Inflammatory macrophage (primary cell): ENCODE measurements at places on chromosomes 4 and X.
A peak's percentile ranks its signal among the peaks of the same experiment; 100 is the strongest.

- DNase-seq = no peak
Measured at GRCh38 chr4:89741768-89742167, 95.2 kb downstream of the SNCA start.

DNA sequence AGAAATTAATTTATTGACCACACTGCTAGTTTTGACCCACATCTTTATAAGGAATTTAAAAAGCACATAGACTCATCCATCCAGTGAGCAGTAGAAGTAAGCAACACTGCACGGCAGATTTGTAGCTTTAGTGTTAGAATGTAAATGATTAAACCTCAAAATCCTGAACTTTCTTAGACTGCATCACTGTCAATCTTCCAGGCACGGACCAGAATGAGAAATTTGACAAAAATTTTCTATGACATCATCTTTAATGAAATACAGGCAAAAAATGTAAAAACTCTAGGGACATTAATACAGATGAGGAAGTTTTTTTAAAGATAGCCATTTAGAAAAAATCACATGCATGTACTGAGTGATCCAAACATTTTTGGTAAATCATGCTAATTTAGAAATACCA, 29.2 kb downstream of the NLGN4X start:
- no peak for DNase-seq

GRCh38 chr4:102537269-102537668, 36.1 kb downstream of the NFKB1 start:
- DNase-seq = no peak

GRCh38 chr4:7110546-7110945, 42.7 kb upstream of the GRPEL1 start:
- DNase-seq = no peak

GRCh38 chr4:168082379-168082778, 10.0 kb upstream of the ANXA10 start:
- DNase-seq = no peak

DNA sequence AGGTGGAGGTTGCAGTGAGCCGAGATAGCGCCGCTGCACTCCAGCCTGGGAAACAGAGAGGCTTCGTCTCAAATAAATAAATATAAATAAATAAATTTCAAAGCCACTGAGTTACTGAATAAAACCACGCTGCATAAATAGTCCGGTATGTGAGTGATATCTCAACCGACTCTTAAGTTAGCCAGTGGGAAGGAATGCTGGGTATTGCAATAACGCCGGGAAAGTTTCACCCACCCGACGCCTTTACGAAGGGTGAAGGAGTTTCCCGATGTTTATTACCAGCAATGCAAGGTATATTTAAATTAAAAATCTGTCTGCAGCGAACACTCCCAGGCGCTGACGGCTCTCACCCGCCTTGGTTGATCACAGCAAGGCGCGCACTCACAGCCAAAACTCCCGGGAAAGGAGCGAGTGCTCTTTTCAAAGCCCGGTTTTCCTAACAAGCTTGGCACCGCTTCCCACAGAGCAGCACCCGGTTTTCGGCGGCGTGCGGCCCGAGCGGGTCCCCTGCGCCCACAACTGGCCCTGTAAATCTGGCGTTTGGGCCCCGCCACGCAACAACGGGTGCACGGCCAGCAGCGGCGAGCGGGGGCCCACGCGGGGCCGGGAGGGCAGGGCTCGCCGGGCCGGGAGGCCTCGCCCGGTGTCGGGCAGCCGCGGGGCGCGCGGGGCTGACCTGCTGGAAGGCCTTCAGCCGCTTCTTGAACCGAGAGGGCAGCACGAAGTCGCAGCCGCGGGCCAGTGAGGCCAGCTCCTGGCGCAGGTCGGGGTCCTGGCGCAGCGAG, 13.7 kb downstream of the PPP2R3B start:
- no peak for DNase-seq

DNA sequence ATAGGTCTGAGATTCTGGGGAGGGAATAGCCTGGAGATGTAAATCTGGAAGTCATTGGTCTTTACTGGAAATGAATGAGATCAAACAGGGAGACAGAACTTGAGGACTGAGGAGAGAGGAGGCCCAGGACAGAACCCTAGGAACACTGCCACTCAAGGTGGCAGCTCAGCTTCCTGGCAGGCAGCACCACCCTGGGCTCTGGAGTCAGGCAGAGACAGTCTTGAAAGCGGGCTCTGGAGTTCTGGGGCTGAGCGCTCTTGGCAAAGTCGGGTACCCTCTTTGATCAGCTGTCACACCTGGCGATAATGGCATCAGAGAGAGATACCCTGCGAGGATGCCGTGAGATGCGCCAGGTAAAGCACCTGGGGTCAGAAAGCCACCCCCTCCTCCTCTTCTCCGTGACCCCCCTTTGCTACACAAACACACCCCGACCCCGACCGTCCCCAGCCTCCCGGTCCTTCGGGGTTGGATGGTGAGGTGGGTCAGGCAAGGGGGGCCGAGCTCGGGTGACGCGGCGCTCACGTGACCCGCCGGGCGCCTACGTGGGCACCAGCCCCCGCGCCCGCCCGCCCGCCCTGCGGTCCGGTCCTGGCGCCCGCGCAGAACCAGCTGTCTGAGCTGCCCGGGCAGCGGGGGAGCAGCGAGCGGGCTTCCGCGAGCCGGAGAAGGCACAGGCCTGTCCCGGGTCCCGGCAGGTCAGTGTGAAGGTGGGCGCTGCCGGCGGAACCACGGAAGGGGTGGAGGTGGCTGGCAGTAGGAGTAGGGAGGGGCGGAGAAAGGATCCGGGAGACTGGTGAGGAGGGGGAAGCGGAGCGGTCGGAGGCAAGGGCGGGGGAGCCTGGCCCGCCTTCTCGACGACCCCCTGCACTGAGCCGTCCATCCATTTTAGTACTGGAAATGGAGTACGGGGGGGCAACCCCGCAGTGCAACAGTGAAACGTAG, at the start of gene TCEAL3:
Gene TCEAL3, plus strand, starts transcription at position 600 of the 942 bp plus-strand sequence. CDS start 1,102 bp downstream, outside the sequence.
- peak; percentile 2 for DNase-seq

DNA sequence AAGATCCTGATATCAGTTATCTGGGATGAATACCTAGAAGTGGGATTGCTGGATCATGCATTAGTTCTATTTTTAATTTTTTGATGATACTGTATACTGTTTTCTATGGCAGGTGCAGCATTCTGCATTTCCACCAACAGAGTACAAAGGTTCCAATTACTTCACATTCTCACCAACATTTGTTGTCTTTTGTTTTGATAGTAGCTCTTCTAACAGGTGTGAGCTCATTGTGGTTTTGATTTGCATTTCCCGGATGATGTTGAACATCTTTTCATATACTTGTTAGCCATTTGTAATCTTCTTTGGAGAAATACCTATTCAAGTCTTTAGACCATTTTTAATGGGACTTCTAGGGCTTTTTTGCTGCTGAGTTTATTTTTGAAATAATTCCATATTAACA, 139.2 kb upstream of the AMOT start:
- DNase-seq = no peak

DNA sequence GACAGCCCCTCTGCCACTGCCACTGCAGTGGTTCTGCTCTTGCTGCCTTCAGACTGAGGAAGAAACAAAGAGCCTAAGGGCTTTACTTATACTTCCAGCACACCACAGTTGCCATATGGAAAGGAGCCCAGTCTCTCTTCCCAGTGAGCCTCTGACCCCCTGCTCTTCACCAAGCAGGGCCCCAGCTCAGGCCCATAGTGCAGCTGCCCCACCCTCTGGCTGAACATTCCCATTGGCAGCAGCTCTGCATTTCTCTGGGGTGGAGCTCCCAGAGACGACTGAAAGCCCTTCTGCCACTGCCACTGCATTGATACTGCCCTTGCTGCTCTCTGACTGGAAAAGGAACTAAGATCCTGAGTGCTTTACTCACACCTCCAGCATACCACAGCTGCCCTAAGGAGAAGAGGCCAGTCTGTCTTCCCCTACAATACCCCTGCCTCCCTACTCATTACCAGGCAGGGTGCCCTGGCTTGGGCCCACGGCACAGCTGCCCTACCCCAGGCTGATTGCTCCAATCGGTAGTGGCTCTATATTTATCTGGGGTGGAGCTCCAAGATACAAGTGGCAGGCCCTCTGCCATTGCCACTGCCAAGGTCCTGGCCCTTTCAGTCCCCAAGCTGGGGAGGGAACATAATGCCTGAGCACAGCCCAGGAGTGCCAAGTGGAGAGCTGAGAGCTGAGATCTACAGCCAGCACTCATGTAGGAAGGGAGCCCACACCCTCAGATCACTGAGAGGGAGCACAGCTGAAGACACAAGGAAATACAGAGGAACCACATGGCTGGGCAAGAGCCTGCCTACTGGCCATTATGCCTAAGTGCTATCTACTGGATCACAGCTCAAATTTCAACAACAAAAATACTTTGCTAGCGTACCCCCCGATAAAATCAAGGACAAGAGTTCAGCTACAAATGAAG, 36.0 kb downstream of the AWAT2 start:
- DNase-seq = no peak

DNA sequence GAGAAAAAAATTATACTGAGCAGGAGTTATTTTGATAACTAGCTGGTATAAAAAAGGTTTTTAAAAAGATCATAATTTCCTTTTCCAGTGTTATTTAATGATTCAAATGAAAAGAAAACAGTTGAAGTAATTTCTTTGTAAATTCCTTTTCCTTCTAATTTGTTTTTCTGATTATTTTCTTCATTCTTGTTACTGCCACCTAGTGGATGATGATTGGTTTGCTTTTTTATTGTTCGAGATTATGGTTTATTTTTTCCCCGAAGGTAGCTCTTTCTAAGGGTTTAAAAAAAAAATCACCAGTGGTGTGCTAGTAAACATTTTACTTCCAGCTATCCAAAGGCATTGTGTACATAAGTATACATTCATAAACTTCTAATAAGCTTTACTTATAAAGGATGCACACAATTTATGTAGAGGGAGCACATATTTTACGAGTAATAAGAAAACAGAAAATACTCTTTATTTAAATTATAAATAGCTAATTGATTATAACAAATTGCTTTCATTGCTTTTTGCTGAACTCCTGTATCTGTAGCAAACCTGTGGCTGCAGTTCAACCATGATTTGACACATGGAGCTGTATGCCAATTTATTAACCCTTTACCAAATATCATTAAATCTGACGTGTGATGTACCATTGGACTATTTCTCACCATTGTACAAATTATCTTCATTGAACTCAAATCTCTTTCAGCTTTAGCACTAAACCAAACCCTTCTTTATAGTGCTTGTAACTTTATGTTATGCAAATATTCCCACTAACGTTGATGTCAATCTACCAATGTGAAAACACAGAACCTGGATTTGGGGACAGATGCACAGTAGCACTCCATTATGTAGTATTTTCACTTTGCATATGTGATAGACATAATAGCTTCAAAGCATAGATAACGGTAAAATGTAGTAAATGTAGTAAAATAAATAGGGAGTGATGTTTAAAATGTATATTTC, 97.8 kb upstream of the ANK2 start:
- no peak for DNase-seq

- no peak for DNase-seq
Measured at GRCh38 chrX:13094828-13095341, 50.5 kb upstream of the FAM9C start.
